ENCODE measurements at places on chromosomes 7 and 10.
A peak's percentile ranks its signal among the peaks of the same experiment; 100 is the strongest.

GRCh38 chr7:73901231-73901822 is 40.4 kb downstream of the TMEM270 start:
- DNase-seq, result no peak

- no peak for DNase-seq
Observed at GRCh38 chr7:118005026-118005425, 131.8 kb upstream of the CTTNBP2 start.

- no peak for DNase-seq
Observed at GRCh38 chr7:98753989-98754479, 115.8 kb downstream of the TMEM130 start.

DNA sequence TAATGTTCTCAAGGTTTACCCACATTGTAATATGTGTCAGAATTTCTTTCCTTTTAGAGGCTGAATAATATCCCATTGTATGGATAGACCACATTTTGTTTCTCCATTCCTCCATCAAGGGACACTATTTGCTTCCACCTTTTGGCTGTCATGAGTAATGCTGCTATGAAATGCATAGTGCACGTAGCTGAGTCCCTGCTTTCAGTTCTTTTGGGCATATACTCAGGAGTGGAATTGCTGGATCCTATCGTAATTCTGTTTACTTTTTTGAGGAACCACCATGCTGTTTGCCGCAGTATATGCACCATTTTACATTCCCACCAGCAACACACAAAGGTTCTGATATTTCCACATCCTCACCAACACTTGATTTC is 60.0 kb downstream of the PRF1 start:
- no peak for DNase-seq

- no peak for DNase-seq
Observed at GRCh38 chr10:129950676-129951075, 13.4 kb downstream of the EBF3 start.

DNA sequence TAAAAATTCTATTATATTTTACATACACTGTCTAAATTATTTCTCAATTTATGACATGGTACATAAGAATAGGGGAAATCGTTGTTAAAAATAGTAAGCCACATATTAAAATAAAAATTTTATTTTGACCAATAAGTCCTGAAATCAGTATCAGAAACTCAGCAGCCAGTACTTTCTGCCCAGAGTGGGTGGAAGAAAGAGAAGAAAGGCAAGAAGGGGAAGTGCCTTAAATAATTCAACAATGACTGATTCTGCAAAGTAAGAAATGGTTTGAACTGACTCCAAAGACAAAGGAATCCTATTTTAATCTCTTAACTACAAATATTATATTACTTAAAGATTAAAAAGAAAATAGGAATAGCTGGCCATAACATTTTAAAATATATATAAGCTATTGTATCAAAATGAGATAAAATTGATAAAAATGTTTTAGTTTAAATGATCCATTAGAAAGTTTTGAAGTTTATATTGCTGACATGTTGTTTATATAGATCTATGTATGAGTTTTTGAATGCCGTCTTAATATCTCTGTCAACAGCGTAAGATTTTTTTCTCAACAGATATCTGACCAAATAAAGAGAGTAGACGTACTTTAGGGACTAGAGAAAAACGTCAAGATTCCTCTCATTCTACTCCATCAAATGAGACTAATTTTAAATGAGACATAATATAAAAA is 30.2 kb upstream of the NRCAM start:
- no peak for DNase-seq

DNA sequence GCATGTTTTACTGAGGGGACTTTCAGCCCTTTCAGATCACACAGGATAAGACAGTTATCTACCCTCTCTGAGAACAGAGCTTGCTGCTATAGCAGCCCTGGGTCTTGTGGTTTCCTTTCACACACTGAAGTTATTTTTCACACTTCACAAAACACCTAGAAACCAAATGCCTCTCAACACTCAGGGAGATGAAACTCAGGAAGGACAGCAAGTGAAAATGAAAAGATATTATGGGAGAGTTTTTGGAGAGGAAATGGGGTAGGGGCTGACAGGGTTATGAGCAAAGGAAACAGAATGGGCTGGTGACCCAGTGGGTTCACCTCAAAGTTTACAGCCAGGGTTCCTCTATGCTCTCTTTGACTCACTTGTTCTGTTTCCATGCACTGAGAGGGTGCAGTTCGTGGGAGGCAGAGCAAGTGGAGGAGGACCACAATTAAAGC is 17.0 kb upstream of the GIMAP2 start:
- no peak for DNase-seq

- no peak for DNase-seq
Observed at GRCh38 chr10:12503311-12503710, 154.0 kb downstream of the CAMK1D start.

DNA sequence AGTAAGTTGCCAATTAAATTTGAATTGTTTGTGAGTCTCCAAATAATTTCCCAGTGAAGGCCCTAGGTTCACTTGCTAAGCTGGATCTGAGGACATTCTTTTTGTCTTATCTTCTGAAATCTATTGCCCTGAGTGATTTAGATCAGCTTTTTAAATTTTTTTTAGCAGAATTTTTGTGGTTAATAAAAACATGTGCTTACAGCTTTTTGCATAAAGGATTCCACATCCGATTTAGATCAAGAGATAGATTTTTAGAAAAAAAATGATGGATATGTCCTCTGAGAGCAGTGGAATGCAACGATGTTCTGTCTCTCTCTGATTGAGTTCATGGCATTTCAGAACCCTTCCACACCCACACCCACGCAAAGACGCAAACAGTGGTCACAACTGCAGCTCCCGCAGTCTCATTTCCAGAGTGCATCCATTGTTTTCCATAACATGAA is 358.8 kb downstream of the SUGCT start:
- DNase-seq, result no peak

DNA sequence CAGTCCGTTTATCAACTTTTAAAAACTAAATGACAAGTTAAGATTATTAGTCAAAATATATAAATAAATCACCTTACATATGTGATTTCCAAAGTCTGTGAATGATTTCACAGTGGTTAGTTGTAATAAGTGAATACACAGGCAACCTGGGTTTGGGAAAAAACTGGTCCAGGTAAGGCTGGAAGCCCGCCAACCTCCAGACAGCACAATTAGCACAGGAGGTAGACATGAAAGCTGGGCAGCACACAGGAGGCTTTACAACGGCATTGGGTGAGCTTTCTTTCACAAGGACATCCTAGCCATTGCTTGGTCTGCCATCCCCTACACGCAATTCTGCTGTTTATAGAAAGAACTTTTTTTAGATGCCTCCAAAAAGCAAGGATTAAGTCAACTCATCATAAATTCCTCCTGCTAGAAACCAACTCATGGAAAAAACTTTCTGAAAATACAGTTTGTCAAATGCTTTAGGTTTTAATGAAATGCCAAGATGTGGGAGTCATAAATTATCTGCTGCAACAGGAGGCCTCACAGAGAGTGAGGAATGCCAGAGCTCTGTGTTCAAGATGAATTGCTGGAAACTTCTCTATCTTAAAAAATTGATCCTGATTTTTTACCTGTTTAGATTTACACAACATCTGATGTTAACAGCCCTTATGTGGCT is 346.8 kb upstream of the NFE2L3 start:
- DNase-seq, result no peak

DNA sequence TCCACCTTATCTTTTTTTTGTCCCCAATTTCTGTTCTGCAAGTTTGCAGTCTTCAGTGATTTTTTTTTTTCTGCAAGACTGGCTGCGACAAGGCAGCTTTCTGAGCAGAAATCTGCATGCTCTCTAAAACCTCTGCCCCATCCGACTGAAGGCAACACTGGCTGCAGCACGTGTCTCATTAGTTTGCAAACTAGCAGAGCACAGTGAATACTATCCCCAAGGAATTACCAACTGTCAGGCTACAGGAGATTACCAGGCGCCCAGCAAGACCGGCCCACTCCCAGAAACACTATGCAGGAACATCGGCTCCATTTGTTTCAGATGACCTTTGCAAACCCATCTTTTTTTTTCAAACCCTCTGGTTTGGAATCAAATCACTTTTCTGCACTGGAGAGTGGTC is 538.8 kb downstream of the SORCS1 start:
- DNase-seq, result no peak

DNA sequence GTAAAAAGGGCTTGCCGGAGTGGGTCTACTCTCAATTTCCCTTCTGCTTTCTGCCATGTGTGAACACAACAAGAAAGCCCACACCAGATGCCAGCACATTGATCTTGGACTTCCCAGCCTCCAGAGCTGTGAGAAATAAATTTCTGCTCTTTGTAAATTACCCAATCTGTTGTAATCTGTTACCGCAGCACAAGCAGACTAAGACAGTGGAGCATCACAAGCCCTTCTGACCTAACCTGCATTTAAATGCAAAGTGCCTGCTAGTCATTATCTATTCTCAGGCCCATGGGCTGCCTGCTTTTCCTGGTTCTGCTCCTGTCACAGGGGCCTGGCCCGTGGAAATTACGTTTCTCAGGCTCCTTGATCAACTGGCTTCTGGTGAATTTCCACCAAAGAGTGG is 199.3 kb upstream of the AUTS2 start:
- DNase-seq, result no peak

DNA sequence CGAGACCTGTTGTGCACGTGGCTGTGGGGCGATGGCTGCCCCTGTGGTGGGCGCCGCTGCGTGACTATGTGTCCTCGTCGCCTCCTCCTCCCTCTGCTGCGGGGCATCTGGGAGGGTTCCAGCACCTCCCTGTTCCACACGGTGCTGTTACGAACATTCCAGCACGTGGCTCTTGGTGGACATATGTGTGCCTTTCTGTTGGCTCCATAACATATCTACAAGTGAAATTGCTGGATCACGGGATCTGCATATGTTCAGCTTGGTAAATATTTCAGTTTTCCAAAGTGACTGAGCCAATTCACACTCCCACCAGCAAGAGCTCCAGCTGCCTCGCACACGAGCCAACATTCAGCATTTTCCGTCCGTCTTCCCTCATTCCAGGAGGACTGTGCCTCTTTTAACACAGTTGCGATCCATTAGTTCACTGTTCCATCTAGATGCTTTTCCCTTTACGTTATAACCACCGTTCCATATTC is 25.1 kb downstream of the SNX8 start:
- DNase-seq, result no peak

- DNase-seq, result no peak
Observed at GRCh38 chr7:22039670-22040069, 94.0 kb upstream of the CDCA7L start.

- DNase-seq, result no peak
Observed at GRCh38 chr7:138125598-138126111, 49.4 kb downstream of the AKR1D1 start.

DNA sequence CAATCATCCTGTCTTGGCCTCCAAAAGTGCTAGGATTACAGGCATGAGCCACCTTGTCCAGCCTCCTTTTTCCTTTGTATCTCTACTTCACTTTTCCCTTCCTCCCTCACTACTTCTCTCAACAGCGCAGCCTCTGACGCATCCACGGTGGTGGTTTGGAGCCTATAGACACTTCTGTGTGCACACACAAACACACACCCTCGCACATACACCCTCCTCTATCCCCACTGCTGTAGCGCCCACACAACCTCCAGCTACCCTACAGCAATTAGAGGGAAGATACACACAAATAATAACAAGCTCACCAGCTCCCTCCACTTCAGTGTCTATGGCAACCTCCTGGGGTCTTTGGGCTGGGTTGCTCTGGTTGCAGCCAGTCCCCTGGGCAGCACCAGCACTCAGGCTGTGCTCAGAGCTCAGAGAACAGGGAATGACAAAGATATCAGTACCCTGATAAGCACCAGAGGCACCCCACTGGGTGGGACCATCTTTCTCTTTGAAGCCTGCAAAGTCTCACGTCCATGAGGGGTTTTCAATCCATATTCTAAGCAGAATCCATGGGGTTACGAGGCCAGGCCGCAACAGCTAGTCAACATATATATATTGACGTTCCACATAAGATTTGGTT is 3.3 kb upstream of the CAMK2G start:
- no peak for DNase-seq

DNA sequence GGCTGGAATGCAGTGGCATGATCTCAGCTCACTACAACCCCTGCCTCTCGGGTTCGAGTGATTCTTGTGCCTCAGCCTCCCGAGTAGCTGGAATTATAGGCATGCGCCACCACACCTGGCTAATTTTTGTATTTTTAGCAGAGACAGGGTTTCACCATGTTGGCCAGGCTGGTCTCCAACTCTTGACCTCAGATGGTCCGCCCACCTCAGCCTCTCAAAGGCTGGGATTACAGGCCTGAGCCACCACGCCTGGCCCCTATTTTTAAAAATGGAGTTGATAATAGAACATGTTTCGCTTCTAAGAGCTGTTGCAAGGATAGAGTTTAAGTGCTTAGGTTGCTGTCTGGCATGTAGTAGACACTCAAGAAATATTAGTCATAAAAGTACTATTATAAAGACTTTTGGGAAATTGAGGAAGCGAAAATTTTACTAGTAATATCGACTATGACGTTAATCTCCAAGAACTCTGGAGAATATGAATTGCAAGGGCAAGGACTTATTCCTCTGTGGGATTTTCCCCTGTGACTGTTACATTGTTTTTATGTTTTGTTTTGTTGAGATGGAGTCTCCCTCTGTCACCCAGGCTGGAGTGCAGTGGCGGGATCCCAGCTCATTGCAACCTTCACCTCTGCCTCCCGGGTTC is 7.9 kb downstream of the GTF2I start:
- no peak for DNase-seq

GRCh38 chr10:78437407-78437768 is 403.7 kb downstream of the RPS24 start:
- no peak for DNase-seq

GRCh38 chr10:87505366-87506111 is 846 bp downstream of the MINPP1 start:
- peak; percentile 7 for DNase-seq

DNA sequence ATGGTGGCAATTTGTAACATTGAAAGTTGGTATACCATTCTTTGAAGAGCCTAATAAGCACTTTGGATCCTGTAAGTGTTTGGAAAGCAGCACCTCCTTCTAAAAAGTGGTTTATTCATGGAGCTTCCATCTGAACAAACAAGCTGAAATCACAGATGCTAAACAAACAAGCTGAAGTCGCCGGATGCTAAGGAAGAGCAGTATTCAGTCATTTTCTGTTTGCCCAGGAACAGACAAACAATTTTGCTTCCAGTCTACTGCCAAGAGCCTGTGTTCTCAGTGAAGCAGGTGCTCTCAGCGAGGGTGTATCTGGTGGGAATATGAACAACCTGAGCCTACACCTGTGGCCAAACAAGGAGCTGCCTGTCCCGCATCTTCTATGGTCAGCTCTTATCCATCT is 6.3 kb downstream of the COL28A1 start:
- no peak for DNase-seq

DNA sequence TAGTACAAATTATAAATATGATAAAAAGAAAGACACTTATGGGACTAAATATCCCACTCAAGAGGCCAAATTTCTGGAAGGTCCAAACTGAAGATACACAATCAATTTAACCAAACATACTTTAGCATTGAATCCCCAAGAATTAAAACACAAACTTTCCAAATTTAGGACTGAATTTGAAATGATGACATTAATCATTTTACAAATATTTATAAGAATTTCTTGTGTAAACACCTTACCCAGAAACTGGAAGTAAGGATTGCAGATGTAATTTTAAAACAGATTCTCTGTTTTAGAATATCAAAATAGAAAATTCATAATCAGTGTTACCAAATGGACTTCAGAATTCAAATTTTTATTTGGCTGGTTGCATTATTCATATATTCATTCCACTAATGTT is 588.2 kb upstream of the KCND2 start:
- no peak for DNase-seq
